B cell (primary cell): ENCODE measurements at places on chromosomes 1 and 21.

DNA sequence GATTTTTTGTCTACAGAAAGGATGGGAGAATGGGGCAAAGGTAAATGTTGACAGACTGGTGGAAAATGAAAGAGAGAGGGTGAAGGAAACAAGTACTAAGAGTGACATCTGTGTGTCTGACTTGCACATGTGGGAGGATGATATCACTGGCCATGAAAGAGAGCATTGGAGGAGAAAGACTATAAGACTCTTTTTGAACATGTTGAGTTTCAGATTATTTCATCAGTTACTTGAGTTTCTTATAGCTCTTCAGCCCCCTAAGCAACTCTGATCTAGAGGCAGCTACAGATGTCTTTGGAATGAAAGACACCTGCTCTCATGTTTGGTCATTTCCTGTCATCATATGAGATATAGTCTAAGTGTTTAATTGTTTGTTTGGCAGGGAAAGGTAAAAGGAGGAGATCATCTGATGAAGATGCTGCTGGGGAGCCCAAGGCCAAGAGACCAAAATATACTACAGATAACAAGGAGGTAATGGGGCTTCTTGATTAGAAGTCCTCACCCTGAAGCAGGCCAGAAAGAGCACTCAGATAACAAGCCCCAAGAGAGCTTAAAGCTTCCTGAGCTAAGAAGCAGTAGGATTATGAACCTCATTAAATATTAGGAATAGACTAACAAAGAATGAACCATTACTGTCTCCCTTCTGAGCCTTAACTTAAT lies 4.5 kb downstream of the POLR3C start:
- no peak for DNase-seq

DNA sequence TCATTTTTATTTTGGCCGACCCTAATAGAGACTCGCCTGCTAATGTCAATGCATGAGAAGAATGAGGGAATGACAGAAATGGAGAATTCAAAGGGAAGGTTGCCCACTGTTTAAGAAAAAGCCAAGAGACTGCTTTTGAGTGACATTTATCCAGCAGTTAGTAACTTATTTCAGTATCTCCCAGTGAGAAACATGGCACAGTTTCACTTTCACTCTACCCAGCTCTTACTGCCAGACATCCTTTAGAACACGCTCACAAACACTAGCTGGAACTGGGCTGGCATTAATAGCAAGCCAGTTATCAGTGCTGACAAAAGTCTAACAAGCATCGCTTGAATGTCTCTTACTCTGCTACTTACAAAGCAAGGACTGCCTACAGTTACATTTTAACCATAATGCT lies 8.5 kb downstream of the GGPS1 start:
- peak; percentile 36 for DNase-seq

- peak; percentile 76 for DNase-seq
Observed at GRCh38 chr1:23184212-23184934, 15.7 kb upstream of the LUZP1 start.

- DNase-seq, result no peak
Observed at GRCh38 chr1:100622037-100622436, 84.1 kb downstream of the GPR88 start.

DNA sequence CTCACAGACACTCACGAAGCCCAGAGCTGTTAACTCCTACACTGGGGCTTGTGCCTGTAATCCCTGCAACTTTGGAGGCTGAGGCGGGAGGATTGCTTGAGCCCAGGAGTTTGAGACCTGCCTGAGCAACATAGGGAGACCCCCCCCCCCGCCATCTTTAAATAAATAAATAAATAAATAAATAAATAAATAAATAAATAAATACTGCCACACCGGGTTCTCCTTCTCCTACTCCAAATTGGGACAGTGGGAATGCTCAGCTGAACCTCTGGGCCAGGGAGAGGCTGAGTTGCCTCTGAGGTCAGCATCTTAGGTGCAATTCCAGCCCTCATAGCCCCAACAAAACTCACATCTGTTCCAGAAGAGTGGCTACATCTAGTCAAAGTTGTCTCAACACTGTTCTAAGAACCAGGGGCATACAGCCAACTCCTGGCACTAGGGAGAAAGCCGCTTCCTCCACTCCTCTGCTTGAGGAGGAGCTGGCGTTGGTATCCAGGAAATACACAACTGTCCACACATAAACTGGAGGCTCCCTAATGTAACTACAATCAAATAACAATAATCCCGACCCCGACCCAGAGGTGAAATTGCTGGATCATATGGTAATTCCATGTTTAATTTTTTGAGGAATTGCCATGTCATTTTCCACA lies 27.0 kb downstream of the C1orf216 start:
- no peak for DNase-seq

- DNase-seq, result no peak
Observed at GRCh38 chr1:65409314-65409713, 11.2 kb upstream of the LEPR start.

DNA sequence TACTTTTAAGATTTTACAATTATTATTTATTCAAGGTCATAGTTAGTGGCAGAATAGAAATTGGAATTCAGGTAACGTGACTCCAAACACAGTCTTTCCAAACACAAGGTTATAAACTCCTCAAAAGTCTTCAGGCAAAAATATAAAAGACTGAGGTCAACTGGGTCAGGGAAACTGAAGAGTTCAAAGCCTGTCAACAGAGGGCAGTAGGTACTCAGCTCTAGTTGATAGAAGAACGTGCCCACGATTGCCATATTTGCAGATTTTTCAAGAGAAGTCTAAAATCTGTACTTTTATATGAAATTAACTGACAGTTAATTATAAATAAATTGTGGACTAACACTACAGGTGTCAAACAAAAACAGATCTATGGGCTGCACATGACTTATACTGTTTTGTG lies 135.0 kb downstream of the LHX4 start:
- DNase-seq, result no peak

DNA sequence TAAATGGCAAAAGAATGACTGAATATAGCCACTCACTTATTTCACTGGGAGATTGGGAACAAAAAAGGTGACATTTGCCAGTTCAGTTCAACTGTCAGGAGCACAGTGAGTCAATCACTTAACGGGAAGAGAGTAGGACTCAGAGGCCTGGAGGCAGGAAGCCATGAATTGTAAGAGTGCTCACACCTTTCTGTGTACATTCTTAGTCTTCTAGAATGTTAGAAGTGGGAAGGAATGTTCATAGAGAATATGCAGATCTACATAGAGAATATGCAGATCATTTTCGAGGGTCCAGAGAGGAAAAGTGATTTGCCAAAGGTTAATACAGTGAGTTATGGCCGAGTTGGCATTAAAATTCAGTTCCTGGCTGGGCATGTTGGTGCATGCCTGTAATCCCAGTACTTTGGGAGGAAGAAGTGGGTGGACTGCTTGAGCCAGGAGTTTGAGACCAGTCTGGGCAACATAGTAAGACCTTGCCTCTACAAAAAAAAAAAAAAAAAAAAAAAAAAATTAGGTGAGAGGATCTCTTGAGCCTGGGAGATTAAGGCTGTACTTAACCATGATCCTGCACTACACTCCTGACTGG lies 8.3 kb downstream of the IL20 start:
- no peak for DNase-seq

DNA sequence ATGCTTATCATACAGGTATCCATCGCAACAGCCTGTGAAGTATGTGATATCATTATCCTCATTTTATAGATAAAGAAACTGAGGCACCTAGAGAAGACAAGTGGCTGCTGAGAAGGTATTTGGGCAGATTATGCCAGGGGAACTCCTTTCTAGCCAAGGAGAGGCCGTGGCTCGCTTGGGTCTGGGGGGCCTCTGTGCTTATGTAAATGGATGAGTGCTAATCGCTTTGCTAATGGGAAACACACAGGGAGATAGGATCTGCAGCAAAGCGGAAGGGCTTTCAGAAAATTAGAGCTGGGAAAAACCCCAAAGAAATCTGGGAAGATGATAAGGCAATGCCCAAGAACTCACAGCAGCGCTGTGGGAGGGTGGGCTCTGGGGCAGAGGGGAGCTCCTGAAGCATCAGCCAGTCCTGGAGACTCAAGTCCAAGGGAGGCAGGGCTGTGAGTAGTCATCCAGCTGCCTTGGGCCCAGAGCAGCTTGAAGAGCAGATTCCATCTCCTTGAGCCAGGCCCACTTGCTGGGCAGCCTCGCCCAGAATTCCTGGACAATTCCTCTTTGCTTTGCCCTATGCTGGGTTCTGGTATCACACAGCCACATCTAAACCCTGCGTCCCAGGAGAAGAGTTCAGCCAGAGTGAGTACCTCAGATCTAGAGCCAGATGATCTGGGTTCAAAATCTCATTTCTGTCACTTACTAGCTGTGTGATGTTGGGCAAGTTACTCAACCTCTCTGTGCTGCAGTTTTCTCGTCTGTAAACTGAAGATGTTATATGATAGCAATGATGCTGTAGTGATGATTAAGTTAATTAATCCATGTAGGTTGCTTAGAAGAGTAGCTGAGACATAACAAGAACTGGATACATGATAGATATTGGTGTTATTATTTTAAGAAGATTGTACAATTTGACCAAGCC lies 36.7 kb downstream of the FOXD2 start:
- no peak for DNase-seq

- peak; percentile 33 for DNase-seq
Observed at GRCh38 chr1:181141431-181141910, 53.0 kb downstream of the IER5 start.

- DNase-seq, result no peak
Observed at GRCh38 chr1:9690440-9691107, 39.0 kb downstream of the PIK3CD start.

DNA sequence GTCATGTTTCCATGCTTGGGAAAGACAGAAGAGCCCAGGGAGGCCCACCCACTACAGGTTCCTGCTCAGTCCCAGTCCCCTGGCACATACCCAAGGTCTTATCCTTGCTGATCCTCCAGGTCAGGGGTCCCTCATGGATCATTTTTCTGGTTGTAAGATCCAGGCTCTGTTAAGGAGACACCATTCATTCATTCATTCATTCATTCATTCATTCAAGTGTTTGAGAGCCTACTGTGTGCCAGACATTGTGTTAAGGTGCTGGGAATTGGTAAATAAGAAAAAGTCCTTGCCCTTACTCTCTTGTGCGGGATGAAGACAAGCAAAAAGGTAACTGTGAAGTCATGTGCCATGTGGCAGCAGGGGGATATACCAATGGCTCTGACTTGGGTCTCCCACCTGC lies 23.8 kb downstream of the LRRC71 start:
- no peak for DNase-seq

DNA sequence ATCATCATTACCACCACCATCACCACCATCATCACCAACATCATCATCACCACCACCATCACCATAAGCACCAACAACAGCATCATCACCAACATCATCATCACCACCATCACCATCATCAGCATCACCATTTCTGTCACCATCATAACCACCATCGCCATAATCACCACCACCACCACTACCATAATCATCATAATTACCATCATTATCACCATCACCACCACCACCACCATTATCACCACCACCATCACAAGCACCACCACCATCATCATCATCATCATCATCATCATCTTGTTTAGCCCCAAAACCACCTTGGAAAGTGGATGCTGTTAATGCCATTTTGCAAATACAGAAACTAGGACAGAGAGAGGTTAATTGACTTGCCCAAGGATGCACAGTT lies 22.5 kb downstream of the CAMK2N1 start:
- DNase-seq, result no peak

DNA sequence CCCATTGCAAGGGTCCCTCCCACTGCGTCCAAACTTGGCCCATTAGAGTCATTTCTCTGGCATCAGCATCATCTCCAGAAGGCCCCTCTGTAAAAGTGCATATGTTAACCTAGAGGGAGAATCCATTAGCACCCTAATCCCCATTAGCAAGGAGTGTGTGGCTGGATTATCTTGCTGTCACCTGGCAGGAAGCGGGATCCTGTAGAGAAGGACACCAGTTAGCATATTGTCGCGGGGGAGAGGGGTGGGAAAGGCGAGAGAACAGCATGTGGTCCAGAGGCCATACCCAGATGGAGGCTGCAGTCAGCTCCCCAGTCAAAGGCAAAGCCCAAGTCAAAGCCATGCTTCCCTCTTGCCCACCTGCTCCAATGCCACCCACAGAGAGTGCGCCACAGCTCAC lies 64.0 kb downstream of the OLIG1 start:
- DNase-seq, result no peak

DNA sequence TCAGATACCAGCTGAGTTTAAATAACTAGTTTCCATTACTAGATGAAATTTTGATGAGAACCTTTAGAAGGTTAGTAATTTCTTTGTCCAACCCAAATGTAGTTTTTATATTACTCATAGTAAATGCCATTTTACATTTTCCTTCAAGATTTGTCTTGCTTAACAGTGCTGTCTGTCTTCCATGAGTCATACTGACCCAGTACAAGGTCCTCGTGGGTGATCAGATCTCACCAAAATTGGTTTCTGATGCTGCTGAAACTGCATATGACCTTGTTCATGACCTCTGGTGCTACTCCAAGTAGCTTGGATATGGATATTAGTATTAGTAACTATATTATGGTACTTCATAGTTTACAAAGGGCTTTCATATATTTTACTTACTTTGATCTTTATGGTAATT lies 207.1 kb downstream of the RYR2 start:
- DNase-seq, result no peak

- no peak for DNase-seq
Observed at GRCh38 chr1:183355181-183355580, 63.0 kb downstream of the NMNAT2 start.

DNA sequence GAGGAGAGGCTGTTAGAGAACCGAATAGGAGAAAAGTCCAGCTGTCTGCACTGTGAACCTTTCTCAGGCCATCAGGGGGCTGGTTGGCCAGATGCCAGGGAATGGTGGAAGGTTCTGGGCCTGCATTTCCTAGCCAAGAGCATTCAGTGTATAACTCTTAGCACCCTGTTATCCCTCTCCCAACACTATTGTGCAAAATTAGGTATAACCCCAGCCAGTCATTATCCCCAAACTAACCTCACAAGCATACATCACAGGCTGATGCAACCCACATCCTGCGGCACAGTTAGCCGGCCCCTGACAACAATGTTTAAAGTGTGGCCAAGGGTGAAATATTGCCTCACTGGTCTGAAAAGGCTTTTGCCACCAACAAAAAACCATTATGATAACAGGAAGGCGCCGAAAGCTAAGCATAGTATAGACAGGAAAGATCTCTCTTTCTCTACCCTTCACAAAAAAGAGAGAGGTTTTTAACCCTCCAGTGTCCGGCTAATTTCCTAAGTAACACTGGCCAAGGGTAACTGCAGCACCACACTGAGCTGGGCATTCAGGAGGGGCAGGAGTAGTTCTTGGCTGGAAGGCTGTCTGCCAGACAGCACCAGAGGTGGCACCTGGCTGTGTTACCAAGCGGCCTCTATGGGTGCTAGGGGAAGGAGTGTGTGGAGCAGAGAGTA lies 77.3 kb upstream of the BCAR3 start:
- DNase-seq, result no peak

GRCh38 chr1:97348599-97349265 lies 572.1 kb downstream of the DPYD start:
- no peak for DNase-seq
